Activated CD4-positive, CD25-positive, alpha-beta regulatory T cell treated with anti-CD3 and anti-CD28 coated beads, Interleukin-2, amount 50 U/mL, for 24 hours (primary cell): ENCODE measurements at places on chromosomes 4 and X.

DNA sequence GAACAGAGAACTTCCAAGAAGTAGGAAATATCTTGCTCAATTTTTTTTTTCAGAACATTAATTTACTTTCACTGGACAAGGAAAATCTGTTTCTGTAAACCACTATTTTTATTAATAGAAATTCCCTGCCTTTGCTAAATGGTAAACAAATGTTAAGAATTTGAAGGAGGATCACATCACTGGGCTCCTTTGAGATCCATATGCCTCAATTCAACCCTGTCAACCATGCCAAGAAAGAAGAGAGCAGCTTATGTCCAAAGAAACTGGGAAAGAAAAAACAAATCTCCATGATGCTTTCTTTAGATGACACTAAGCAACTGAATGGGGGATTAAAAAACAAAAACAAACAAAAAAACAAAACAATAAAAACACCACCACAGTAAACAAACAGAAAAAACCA, 47.7 kb downstream of the LNX1 start:
- no peak for ATAC-seq

- ATAC-seq = no peak
These were observed 21.4 kb downstream of the PTPN13 start for GRCh38 chr4:86615501-86615900.

GRCh38 chrX:40010550-40011321, 87.0 kb downstream of the BCOR start:
- ATAC-seq = no peak

DNA sequence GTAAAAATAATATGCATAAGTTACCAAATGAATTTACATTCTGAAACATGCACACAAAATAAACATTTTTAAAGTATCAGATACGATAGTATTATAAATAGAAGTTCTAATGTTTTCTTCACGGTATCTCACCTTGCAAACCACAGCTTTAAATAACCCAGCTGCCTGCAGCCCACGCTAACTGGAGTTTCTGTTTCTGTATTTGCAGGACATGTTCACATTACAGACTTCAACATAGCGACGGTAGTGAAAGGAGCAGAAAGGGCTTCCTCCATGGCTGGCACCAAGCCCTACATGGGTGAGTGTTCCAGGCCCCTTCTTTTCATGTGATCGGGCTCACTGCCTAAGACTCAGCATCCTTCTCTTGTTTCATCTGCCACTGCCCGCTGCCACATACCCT, 291.7 kb downstream of the EVC2 start:
- no peak for ATAC-seq

DNA sequence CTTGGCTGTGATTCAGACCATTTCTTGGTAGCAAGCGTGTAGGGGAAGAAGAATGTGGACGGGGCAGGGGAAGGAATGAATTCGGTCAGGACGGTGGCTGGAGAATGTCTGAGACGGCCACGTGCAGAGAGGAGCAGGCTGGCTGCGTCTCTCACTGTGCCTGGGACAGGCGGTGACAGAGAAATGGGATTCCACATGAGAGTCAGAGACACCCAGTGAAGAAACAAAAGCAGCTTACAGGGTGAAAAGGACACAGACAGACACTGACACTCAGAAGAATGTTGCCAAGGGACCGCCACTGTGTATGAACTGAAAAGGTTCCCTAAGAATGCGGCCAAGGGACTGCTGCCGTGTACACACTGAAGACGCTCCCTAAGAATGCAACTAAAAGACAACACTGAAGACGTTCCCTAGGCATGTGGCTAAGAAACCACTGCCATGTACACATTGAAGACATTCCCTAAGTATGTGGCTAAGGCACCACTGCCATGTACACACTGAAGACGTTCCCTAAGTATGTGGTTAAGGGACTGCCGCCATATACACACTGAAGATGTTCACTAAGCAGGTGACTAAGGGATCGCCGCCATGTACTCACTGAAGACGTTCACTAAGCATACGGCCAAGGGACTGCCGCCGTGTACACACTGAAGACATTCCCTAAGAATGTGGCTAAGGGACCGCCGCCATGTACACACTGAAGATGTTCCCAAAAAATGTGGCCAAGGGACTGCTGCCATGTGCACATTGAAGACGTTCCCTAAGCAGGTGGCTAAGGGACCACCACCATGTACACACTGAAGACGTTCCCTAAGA, 49.1 kb downstream of the DHRSX start:
- ATAC-seq = no peak

GRCh38 chrX:79161655-79162054, 17.2 kb downstream of the GPR174 start:
- peak; percentile 84 for ATAC-seq

DNA sequence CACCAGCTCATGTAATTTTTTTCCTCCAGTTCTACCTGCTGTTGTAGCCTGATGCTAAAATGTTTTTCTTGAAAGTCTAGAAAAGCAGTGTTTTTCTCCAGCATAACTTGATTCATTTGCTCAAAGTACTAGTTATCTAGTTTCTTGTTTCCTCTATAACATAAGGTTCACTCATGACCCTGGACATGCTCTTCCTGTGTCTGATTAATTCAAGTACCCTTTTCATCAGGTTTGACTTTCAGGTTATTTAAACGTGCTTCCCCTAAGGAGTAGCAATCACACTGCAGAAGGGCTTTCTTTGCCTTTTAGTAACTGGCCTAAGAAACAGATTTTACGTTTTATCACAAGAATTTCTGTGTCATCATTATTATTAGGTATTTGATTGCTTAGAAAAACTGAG, 66.8 kb upstream of the EGFL6 start:
- no peak for ATAC-seq

- no peak for ATAC-seq
These were observed 22.4 kb downstream of the PAGE1 start for GRCh38 chrX:49673394-49673793.

DNA sequence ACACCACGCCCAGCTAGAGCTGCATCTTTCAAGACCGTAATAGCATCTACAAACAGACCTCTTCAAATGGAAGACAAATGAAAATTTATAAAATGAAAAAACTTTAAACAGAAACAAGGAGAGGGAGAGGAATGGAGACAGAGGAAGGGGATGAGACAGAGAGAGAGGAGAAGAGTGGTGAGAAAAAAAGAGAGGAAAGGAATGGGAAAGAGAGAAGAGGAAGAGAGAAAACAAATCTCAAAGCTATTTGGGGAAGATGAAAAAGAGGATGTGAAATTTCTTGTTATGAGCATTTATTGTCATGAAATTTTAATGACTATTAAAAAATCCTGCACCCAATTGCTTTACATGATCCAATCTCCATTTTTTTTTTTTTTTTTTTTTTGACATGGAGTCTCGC, 726.9 kb downstream of the GRID2 start:
- ATAC-seq = no peak

- ATAC-seq = no peak
These were observed 56.2 kb downstream of the ADRA2C start for GRCh38 chr4:3822230-3822947.

DNA sequence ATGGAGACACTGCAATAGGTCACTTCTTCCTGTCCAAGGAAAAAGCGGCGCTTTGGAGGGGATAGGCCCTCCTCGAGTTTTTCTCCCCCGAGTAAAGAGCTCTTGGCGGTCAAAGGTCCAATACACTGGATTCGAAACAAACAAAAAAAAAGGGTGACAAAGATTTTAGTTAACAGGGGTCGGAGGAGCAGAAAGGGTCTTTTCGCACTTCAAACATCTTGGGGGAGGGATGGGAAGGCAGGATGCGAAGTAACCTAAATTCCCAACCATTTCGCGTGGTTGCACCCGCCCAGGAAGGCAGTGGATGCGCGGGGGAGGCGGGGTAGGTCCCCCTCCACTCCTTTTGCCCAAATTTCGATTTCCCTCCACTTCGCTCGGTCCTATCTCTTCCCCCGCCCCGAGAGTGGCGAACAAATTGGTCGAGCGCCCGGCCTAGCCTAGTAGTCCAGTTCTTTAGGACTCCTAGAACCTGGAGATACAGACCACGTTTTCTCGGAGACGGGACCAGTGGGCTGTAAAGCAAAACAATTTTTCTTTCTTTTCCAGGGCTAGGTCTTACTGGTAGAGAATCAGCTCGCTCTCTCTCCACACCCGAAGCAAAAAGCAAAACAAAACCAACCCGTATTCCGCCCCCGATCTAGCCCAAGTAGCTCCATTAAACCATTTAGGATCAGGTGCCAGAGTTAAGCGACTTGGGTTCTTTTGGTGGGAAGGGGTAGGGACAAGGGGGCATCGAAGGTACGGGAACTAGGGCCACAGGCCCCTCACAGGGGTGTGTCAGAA, 2.0 kb upstream of the STAG2 start:
- ATAC-seq = no peak

DNA sequence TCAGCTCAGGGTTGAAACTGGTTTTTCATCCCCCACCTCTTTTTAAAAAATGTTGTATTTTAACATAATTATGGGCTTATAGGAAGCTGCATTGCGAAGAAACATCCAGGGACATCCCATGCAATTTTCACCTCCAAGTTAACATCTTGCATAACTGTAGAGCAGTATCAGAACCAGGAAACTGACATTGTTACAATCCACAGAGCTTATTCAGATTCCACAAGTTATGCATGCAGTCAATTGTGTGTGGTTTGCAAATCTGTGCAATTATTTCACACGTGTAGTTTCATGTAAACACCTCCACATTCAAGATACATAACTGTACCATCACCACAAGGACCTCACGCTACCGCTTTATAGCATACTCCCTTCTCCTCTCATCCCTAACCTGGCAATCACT, 97.5 kb upstream of the GATB start:
- ATAC-seq = no peak

GRCh38 chr4:25835384-25835783, 27.4 kb downstream of the SEL1L3 start:
- ATAC-seq = no peak

DNA sequence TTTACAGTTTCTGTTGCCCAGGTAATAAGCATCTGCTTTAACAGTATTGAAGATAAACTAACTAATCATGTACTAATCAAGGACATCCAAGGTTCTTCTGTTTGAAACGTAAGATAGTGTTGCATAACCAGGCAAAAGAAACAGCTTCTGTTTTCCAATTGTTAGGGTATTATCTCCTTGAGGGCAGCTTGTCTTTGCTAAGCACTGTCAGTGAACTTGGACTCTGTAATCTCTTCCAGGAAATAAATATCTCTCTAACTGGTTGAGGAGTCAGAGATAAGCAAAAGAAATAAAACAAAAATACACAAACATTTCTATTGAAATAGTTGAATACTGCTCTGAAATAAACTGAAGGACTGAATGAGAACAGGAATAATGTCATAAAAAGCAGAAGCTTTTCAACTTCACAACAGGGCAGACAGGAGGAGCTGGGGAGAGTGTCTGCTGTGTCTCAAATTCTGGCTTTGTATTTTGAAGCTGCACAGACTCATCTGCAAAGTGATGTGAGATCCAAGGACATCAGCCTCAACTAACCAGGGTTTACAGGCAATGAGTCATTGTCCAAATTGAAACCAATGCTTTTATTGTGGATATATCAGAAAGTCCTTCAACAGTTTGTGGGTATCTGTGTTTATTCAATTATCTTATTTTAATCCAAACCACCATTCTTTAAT, 1253.0 kb upstream of the PCDH7 start:
- no peak for ATAC-seq

DNA sequence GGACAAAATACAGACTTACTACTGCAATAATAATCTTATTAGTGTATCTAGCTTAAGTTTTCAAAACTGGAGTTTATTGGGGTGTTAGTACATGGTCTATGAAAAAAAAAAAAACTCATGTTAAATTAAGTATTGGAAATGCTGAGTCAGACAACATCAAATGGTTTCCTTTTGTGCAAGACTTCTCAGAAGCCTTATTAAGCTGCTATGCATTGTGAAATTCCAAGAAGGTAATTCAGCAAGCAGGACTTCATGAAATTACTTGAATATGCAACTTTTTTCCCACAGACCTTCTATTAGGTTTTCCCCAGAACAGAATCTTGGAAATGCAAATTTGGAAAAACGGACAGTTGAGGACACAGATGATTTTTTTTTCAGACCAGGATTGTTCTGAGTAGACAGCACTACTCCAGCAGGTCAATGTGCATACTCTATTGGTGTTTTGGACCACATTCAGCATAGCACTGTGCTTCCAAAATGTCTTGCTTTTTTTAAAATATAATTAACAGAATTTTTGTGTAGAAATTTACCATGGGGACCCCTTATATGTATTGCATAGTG, 568.8 kb upstream of the TENM3 start:
- ATAC-seq = no peak

DNA sequence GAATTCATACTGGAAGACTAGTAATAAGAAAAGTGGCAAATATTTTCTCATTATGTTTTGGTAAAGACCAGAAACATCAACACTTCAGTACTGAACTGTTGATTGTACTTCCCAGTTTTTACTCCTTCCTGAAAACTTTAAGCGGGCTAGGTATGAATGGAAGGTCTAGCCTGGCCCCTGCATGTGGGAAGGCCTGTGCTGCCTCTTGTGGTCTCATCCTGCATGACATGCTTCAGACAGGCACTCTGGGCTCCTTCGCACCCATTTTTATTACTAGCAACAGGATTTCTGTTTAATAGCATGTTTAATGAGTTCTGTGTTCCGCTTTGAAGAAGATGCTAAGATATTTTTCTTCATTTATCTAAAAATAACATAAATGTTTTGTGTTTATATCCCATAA, 279.1 kb downstream of the ANK2 start:
- no peak for ATAC-seq

- ATAC-seq = no peak
These were observed 61.5 kb upstream of the HHIP start for GRCh38 chr4:144584428-144584827.

DNA sequence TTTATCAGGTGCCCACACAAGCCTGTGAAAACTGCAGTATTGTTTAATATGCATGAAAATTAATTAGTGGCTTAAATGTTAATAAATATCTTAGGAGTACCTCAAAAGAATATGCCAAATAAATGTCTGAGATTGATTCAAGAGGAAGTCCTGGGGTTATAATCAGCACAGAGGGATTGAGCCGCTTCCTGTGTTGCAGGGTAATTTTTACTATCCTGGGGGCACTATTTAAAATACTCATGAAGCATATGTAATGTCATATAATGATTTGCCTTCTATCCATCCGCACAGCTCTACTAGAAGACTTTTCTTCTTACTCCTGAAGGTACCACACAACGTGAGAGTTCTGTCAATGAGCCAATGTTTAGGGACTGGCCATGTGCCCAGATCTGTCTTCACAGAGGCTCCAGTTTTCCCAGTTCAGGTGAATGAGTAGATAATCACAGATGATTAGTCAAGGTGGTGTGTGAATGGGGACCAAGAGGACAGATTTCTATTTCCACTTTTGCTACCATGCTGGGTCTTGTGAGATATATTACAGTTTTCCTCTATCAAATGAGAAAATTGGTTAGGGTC, 233.3 kb downstream of the USP46 start:
- ATAC-seq = no peak

- no peak for ATAC-seq
These were observed 353.4 kb downstream of the SPRY1 start for GRCh38 chr4:123750044-123750443.

- ATAC-seq = no peak
These were observed 14.8 kb downstream of the BLOC1S4 start for GRCh38 chr4:6730603-6731317.

DNA sequence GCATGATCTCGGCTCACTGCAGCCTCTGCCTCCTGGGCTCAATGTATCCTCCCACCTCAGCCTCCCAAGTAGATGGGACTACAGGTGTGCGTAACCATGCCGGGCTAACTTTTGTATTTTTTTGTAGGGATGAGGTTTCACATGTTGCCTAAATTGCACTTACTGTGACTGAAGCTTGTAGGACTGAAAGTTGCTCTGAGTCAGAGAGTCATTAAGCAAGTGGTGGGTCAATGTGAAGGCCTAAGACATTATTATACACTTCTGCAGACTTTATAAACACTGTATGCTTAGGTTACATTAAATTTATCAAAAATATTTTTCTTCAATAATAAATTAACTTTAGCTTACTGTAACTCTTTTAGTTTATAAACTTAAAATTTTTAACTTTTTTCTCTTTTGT, 170.2 kb downstream of the FAT4 start:
- ATAC-seq = no peak
